ENCODE measurements at places on chromosomes 4 and X.

GRCh38 chr4:71520850-71521249 is 182.0 kb downstream of the SLC4A4 start:
- no peak for DNase-seq

- no peak for DNase-seq
Observed at GRCh38 chrX:70509078-70509477, 64.4 kb downstream of the DLG3 start.

GRCh38 chr4:120066517-120067340 is at the start of gene MAD2L1:
Gene MAD2L1 (minus strand): TSS chr4:120066848. CDS start chr4:120066734, 114 bp downstream.
- peak; percentile 97 for DNase-seq

DNA sequence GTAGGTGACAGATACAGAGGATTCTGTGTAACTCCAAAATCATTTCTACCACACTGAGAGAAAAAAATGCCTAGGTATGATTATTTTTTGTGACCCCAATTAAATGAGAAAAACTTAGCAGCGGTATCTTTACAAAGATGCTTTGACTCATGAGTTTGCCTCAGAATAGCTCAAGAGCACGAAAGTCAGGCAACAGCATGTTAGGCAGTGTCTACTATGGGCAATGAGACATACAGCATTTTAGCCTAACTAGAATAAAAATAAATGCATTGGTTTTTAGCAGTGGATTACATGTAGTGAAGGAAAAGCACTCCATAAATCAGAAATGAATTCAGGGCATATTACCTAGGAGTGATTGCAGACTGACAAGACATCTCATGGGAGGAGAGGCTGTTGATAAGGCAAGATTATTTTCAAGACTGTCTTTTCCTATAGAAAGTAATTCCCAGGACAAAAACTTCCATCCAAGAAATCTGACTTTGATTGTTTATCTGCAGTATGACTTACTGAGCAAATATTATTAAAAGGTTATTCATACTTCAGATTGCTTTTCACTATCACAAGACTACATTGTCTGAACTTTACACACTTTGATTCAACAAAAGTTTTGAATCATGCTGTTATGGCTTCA is 3.6 kb downstream of the ANXA10 start:
- no peak for DNase-seq

GRCh38 chrX:130147631-130148030 is 18.0 kb downstream of the AIFM1 start:
- no peak for DNase-seq

- DNase-seq: no peak
Observed at GRCh38 chr4:67573193-67573592, 14.7 kb downstream of the STAP1 start.

DNA sequence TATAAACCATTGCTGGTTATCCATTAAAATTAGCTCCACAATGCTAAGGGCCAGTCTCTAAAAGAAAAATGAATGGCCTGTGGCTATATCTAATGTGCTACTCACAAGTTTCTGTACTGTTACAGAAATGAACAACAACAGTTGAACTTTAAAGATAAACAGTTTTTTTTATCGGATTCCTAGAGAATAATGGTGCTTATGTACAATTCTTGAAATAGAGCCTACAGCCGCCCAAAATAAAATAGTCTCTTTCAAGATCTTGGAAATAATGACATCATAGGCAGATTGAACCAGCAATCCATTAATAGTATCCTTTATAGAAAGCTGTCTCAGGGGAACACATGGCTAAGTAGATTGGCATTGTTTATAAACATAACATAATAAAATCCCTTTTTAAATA is 23.4 kb downstream of the PAK3 start:
- DNase-seq: no peak

DNA sequence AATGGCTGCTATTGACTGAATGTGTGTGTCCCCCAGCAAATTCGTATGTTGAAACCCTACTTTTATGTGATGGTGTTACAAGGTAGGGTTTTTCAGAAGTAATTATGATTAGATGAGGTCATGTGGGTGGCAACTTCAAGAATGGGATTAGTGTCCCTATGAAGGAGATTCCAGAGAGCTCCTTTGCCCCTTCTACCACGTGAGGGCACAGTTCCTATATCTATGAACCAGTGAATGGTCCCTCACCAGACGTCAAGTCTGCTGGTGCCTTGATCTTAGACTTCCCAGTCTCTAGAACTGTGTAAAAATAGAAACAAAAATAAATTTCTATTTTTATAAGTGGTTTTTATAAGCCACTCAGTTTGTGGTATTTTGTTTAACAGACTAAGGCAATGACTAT is 1137.6 kb upstream of the IGFBP7 start:
- no peak for DNase-seq

DNA sequence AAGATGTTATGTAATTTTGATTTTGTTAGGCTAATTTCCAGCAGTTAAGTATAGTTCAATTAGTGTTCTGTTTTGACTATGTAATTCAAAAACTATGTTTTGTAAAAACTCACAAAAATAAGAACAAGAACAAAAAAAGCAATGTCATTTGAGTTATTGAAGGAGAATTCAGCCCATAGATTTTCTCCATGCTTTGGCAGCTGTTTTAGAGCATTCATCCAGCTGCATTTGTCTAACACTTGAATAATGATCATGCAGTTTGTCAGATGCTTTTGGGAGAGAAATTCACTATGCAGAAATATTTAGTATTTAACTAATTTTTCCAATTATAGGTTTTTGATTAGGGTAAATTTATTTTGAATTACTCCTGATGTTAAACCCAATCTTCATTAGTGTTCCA is 14.2 kb downstream of the CPE start:
- no peak for DNase-seq

DNA sequence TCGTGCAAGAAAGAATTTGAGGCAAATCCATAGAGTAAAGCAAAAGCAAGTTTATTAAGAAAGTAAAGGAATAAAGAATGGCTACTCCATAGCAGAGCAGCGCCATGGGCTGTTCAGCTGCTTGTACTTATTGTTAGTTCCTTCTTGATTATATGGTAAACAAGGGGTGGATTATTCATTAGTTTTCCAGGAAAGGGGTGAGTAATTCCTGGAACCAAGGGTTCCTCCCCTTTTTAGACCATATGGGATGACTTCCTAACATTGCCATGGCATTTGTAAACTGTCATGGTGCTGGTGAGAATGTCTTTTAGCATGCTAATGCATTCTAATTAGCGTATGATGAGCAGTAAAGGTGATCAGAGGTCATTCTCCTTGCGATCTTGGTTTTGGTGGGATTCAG is 23.5 kb upstream of the CEP135 start:
- no peak for DNase-seq

DNA sequence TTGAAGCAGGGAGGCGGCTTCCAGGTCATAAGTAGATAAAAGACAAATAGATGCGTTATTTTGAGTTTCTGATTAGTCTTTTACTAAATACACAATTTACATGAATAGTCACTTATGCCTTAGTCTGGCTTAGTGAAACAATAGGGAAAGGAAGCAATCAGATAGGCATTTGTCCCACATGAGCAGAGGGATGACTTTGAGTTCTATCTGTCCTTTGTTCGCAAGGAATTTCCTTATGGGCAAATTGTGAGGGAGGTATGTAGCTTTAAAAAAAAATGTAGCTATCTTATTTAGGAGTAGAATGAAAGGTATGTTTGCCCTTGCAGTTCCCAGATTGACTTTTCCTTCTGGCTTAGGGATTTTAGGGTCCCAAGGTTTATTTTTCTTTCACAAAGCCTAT is 26.3 kb upstream of the ADH1C start:
- DNase-seq: no peak

DNA sequence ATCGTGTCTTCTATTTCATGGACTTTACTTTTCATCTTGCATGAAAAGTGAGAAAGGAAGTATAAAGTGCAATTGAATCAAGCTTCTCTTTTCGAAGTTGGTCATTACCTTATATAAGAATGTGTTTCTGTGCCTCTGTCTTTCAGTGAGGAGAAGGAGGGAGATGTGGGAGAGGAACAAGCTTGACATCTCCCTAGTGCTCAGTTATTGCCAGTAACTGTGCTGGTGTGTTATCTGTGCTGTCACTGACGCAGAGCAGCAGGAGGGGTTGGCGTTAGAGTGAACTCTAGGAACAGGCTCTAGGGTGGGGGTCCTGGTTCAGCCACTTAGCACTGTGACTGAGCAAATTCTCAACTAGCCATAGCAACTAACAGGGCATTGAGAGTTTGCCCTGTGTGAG is 34.0 kb upstream of the TBC1D9 start:
- DNase-seq: no peak

- DNase-seq: no peak
Observed at GRCh38 chrX:43940816-43941474, 32.2 kb downstream of the NDP start.

DNA sequence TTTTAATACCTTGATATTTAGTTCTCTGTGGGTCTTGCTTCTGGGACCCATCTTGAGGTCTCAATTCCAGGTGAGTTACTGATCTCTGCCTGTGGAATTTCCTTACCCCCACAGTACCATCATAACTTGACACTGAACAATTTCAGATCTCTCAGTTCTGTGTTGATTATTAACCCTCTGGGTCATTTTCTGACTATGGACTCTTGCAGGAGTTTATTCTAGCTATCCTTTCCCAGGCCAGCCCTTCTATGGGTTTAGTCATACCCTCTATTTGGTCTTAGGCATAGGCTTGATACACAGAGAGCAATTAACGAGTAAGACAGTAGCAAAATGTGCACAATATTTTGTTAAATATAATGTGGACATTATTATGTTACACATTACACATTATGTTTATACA is 3.7 kb upstream of the SPARCL1 start:
- DNase-seq: no peak

- DNase-seq: no peak
Observed at GRCh38 chr4:186727169-186727976, 3.7 kb upstream of the FAT1 start.

DNA sequence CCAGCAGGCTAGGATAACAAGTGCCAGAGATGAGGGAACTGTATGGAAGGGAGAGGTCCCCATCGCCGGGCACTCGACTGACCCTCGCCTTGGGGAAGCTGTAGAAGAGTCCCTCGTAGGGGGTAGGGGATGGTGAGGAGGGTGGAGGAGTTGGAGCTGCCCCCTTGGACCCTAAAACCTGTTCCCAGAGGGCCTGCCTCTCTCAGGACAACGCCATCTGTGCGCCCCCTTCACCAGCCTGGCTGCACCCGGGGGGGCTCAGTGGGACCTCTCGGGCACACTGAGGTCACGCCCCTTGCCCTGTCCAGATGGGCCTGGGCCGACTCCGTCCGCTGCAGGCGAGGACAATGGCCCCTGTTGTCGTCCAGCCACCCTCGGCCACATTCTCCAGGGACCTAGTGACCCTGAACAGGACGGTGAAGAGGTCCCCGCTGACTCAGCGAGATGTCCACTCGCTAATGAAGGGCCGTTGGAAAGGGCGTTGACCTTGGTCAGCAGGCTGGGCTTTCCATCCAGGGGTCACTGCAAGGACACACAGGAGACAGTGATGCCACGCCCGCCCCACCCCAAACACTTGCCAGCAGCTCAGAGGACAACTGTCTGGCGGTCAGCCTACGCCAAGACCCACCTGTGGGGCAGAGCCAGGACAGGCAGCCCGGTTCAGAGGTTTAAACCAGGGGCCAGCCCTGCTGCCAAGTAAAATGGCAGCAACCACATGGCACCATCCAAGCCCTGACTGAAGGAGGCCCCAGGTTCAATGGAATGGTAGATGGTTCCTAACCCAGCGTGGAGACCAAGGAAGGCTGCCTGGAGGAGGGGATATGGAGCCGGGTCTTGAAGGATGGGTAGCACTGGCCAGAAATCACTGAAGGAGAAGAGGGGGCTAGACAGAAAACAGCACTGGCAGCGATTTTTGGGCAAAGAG is 51.2 kb downstream of the HMX1 start:
- peak; percentile 7 for DNase-seq

DNA sequence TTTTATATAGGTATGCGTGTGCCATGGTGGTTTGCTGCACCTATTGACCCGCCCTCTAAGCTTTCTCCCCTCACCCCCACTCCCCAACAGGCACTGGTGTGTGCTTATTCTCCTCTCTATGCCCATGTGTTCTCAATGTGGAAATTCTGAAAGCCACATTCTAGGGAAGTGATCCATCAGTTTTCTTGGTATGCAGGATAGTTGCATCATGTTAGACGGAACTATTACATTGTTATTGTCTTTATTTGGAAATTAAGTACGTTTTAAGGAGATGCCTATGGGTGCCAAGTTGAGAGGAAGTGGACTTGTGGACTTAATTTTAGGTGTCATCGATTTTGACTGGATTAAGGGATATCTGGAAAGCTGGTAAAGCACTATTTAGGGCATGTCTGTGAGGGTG is 204.6 kb downstream of the RBM46 start:
- no peak for DNase-seq

DNA sequence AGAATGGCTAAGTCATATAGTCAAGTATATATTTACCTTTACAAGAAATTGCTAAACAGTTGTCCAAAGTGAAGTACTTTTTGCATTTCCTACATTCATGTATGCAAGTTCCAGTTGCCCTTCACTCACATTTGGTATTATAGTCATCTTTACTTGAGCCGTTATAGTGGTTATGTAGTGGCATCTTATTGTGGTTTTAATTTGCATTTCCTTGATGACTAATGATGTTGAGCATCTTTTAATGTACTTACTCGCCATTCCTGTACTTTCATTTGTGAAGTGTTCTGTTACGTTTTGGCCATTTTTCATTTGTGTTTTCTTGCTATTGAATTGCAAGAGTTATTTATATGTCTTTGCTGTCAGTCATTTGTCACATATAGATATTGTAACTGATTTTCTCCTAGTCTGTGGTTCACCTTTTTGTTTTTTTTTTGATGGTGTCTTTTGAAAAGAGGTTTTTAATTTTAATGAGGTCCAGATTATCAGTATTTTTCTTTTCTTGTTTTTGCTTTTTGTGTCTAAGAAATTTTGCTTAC is 27.6 kb downstream of the ARFIP1 start:
- DNase-seq: no peak

- no peak for DNase-seq
Observed at GRCh38 chr4:632926-633325, 7.6 kb downstream of the PDE6B start.

DNA sequence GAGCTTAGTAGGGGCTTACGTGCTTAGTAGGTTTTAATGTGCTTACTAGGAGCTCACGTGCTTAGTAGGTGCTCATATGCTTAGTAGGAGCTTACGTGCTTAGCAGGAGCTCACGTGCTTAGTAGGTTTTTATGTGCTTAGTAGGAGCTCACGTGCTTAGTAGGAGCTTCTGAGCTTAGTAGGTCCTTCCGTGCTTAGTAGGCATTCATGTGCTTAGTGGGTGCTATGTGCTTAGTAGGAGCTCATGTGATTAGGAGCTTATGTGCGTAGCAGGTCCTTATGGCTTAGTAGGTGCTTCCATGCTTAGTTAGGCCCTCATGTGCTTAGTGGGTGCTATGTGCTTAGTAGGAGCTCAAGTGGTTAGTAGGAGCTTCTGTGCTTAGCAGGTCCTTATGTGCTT is 59.4 kb downstream of the SHOX start:
- DNase-seq: no peak

GRCh38 chr4:150007512-150007911 is 70.7 kb upstream of the DCLK2 start:
- DNase-seq: no peak

- DNase-seq: no peak
Observed at GRCh38 chr4:48706736-48707135, 73.3 kb downstream of the FRYL start.

Data from progenitor cell of endocrine pancreas (in vitro differentiated cells).